Neural progenitor cell (in vitro differentiated cells): ENCODE measurements at places on chromosomes 13 and 19. TPM values are rescaled to one million over a fixed set of nuclear protein-coding genes. Genes with fewer than 3 reads are reported as not detected.

- no peak for DNase-seq
These were observed 70.1 kb downstream of the COL4A1 start for GRCh38 chr13:110236831-110237261.

DNA sequence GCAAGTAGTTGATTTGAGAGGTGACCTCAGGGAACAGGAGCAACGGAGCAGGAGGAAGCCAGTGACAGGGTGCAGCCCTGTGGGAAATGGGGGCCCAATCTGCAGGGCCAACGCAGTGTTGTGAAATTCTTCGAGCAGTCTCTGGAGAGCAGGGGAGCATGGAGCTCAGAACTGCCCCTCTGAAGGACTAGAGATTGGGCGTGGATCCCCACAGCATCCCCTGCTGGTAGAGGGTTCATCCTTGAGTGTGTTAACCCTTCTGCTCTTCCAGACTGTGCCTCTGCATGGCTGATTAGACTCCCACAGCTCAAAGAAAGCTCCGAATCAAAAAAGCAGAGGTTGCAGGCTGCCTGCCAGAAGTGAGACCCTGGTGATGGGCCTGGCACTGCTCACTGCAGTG, 77.9 kb upstream of the UQCRFS1 start:
- peak; percentile 33 for DNase-seq

DNA sequence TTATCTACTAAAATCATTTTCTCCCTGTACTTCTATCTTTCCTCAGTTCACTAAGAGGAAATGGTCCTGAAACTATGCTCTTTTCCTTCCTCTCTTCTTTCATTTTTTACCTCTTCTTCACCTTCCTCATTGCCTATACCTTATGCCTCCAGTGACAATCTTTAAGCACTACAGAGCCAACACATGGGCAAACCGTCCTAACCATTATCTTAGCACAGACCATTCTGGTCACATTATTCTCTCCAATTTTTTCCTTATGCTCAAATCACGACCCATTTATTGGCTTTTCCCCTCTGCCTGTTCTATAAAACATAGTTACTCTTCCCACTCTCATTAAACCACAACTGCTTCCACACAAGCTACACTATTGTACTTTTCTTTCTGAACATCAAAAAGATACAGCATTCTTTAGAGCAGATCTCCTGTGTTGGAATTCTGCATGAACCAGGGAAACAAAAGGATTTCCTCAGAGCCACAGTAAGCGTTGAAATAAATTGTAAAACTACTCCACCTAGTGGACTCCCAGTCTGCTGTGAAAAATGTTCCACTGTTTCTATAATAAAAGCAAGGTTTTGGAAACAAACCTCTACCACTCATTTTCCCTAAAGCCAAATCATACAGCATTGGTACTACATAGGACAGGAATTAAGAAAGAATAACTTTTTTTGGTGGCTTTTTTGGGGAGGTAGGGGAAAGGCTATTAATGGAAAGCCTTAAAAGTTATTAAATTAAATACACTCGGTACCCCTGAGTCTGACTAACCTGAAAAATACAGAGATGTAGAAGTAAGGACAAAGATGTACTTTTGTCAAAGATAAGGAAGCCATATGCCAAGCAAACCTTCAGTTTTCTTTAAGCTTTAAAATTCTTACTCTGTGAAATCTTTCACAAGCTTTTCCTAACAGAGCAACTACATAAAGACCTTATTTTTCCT, 19.5 kb downstream of the NUFIP1 start:
- DNase-seq, result peak; percentile 82

DNA sequence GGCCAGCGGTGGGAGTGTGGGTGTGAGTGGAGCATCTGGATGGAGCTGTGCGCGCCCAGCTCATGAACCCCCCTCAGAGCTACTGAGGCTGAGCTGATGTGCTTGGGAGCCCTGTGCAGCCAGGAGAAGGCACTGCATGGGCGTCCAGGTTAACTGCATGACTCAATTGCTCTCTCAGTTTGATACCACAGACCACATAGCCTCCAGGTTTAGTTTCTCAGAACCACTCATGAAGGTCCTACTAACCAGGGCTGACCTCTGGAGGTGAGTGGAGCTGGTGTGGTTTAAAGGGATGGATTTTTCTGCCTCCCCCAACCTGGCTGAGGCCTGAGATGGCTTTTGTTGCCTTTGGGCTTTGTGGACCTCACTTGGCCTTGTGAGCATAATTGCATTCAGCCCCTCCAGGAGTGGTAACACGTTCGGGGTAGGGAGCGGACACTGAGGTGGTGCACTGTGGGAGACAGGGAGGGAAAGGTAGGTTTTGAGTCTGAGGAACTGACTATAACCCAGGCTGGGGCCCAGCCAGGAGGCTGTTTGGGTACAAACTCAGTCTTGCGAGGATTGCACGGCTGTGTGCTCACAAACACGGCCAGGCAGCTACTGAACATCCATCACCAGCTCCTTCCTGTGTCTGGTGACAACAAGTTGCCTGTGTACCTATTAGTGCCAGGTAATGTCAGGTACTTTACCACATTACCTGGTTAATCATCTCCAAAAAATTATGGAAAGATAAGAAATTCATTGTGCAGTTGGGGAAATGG, 97.5 kb downstream of the RGCC start:
- DNase-seq, result no peak

DNA sequence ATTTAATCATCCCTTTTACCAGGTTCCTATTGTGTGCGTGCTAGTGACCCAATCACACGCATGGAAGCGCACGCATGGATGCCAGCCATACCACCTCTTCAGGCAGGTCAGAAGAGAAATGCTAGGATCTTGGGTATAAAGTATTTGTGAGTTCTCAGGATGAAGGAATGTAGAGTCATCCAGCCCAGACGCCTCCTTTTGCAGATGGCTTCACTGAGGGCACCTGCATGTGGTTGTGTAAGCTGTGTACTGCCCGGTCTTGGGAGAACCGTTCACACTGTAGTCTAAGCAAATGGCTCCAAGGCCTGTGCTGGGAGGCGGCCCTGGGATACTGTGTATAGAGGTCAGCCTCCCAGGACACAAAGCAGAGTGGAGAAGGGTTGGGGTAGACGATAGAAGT, 7.5 kb downstream of the ARHGEF7 start:
- DNase-seq, result no peak

- peak; percentile 73 for DNase-seq
These were observed 790 bp downstream of the TPM4 start for GRCh38 chr19:16076958-16077611.

GRCh38 chr19:1933942-1934341, 7.0 kb upstream of the CSNK1G2 start:
- no peak for DNase-seq

GRCh38 chr13:59259165-59260000, 904.3 kb downstream of the DIAPH3 start:
- peak; percentile 5 for DNase-seq

- no peak for DNase-seq
These were observed 720 bp upstream of the HNRNPL start for GRCh38 chr19:38850436-38850975.

DNA sequence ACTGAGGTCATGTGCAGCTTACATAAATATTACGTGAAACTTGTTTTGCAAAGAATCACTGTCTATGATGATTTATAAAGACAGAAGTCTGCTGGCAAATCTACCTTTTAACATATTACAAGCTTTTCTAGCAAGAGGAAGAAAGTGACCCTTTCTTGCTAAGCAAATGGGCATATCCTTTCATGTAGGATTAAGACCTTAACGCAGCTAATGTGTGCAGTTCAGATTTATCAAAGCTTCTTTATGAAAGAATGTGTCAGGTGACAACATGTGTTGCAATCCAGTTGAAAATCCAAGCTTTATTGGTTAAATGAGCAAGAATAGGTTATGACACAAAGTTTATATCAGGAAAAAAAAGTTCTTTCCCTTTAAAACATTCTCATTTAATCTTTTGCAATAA, 115.6 kb upstream of the NBEA start:
- no peak for DNase-seq

DNA sequence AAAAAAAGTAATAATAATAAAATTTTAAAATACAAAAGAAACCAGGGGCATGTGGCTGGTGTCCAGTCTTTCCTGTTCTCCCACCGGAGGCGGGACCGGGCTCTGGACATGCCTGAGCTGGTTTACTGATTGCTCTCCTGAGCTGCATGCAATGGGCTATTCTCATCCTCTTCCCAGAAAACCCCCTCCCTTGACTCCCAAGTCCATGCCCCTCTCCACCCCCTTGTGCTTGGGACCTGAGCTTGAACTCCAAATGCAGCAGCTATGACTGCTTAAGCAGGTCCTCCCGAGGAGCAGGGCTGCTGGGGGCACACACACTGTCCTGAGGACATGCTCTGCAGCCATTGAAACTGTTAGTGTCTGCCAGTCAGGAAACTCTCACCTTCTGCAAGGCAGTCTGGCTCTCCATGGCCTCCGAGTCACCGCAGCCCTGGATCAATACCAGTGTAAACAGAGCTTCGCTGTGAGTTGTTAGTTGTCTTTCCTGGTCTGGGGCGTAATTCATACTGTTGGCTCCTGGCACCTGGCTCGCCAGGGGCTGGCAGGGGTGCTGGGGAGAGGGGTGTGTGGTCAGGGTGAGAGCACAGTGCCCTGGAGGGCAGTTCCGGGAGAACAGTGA, 41.6 kb upstream of the CHST8 start:
- DNase-seq, result no peak

GRCh38 chr13:76048675-76049375, 412.7 kb downstream of the LMO7 start:
- no peak for DNase-seq

GRCh38 chr13:32423592-32423991, 4.3 kb downstream of the N4BP2L1 start:
- no peak for DNase-seq

GRCh38 chr13:93183302-93183701, 43.3 kb upstream of the GPC6 start:
- DNase-seq, result no peak

DNA sequence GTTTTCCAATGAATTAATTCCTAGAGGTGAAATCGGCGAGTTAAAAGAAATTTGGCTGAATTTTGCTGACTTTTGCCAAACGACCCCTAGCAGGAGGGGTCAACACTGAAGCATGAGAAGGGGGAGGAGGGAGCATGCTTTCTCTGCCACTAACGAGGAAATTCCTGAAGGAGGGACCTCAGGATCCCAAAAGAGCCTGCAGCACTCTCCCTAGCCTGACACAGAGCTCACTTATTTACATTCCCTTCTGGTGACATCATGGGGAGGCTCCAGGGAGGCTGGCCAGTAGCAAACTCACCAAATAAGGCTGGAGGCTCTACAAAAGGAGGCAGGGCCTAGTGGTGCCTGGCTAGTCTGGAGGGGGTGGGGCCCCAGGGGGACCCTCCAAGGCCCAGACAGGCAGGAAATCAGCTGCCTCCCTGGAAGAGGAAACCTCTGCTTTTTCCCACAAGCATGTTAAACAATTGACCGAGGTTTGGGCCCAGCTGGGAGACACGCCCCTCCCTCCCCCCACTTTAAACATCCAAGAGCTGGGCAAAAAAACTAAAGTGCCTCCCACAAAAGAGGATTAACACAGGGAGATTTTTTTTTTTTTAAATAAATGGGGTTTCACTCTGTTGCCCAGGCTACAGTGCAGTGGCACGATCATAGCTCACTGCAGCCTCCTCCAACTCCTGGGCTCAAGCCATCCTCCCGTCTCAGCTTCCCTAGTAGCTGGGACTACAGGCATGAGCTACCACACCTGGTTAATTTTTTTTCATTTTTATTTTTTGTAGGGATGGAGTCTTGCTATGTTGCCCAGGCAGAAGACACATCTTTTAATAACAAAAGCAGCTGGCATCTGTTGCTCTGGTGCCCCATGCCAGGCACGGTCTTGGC, 2.1 kb downstream of the DAPK3 start:
- peak; percentile 96 for DNase-seq

DNA sequence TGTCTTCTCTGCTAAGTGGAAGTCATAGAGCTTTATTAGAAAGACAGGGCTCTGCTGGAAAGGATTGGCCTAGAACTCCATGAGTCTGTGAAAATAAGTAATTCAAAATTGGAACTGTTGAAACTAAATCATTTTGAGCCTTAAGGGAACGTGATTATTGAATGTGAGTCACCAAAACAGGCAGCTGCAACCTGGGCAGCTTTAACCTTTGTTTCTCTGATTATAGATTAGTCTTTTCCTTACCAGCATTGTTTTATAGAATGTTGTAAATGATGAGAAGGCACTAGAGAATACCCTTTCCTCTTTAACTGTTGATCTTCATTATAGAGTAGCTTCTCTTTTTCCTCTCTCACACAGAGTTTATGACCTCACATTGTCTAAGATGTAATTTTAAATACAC, 638.8 kb upstream of the SLITRK6 start:
- DNase-seq, result no peak

DNA sequence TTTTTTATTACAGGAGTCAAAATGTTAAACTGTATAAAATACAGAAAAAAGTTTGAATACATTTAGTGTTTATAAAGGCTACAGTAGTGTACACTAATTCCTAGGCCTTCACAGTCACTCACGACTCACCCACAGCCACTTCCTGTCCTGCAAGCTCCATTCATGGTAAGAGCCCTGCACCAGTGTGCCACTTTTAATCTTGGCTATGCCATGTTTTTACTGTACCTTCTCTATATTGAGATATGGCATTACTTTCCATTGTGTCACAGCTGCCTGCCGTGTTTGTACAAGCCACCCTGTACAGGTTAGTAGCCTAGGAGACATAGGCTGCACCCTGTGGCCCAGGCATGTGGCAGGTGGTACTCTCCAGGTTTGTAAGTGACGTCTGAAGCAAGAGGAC, 32.1 kb downstream of the C1QTNF9 start:
- no peak for DNase-seq

NKG7 gene
- total RNA-seq, result not detected in 2 replicates

RNF17 gene
- total RNA-seq, result not detected in 2 replicates

TLE2 gene
- total RNA-seq, result 1.1 TPM in 1 of 2 replicates, not detected in the other

FAAP24 gene
- total RNA-seq, result 2.7 and 4.4 TPM in 2 replicates

RXFP2 gene
- total RNA-seq, result not detected in 2 replicates

ZNF66 gene
- total RNA-seq, result 24.3 and 29.5 TPM in 2 replicates

SIGLEC7 gene
- not detected in 2 replicates for total RNA-seq
